Activated effector memory CD4-positive, alpha-beta T cell treated with Interleukin-2 at 50 U/mL for 16 hours (primary cell): ENCODE measurements at places on chromosomes 4 and X.

- no peak for DNase-seq
These were observed 9.1 kb upstream of the USO1 start for GRCh38 chr4:75715105-75715799.

DNA sequence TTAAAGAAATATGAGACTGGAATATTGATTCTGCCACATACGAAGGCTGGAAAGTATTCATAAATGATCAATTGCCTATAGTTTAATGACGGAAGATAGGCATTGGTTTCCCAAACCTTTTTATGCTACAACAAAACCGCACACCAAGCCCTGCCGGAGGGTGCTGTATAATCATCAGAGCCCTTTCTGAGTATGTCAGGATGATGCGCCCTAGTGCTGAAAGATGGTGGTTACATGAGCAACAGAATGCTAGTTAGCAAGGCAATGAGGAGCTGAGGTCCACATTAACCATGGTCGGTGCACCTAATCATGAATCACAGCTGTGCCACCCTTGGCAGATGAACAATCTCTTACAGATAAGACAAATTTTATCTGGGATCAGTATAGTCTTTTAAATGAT lies 491.1 kb downstream of the PACRGL start:
- no peak for DNase-seq

DNA sequence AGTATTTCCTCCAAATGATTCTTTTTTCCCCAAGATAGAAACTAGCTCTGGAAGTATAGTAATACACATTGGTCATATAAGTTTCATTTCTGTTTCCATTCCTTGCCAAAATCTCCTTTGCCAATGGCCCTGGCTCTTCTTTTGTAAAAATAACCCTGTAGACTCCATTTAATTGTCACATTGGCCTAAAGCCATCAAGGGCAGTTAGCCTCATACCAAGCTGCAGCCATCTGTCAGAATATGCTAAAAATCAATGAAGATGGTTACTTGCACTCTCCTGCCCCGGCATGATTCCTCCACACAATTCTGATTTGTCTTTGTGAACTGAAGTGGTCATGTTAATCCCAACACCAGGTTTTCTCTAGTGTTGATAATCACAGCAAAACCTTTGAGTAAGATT lies 380.5 kb downstream of the SH2D1A start:
- DNase-seq, result no peak

DNA sequence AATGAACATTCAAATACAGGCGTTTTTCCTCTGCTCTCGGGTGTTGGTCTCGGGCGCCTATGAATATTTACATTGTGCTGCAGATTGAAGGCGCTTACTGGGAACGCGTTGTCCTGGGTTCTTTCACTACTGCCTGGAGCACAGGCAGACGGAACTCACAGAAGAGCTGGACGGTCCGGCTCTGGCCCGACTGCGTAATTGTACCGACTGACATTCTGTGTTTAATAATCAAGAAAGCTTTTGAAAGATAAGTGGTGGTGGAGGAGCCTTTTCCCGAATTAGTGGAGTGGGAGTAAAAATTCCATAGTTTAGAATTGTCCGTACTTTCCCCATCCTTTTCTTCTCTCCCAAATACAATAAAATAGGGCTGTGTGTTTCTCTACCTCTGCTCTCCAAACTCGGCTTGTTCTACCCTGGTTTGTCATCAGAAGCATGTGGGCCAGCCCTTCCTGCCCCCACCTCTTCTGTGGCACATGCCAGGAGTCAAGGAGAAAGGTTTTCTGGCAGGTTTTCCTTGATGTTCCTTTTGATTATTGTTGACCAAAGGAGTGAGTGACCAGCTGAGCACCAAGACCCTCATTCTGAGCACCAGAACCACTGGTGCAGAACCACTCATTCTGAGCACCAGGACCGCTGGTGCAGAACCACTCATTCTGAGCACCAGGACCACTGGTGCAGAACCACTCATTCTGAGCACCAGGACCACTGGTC lies 2.3 kb downstream of the FHDC1 start:
- no peak for DNase-seq

DNA sequence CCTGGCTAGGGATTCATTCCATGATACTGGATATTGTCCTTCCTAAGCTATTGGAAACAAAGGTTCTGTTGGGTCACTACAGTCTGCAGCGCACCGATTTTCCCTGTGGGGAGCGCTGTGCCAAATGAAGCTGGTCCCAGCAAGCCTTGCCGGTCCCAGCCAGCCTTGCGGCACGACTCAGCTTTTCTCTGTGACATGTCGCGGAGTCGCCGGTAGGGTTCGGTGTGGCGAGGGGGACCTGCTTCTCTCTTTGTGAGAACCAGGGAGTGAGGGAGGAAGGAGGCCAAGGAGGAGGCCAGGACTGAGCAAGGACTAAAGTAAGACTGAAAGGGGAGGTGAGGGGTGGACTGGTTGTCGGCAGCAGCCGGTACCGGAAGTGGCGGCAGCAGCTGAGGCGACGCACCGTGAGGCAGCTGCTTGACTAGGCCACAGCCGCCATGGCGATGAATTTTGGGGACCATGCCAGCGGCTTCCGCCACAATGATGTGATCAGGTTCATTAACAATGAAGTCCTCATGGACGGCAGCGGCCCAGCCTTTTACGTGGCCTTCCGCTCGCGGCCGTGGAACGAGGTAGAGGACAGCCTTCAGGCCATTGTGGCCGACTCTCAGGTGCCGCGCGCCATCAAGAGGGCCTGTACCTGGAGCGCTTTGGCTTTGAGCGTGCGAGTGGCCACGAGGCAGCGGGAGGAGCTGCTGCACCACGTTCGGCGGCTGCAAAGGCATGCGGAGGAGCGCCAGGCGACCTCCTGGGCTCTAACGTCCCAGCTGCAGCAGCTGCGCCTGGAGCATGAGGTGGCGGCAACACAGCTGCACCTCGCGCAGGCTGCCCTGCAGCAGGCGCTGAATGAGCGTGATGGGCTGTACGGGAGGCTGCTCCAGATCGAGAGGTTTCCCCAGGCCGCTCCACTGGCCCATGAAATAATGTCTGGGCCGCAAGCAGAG lies at the start of gene TEX13D:
Gene TEX13D (plus strand): TSS at position 180 of the 944 bp plus-strand sequence. CDS start 258 bp downstream, at position 438.
- DNase-seq, result no peak

DNA sequence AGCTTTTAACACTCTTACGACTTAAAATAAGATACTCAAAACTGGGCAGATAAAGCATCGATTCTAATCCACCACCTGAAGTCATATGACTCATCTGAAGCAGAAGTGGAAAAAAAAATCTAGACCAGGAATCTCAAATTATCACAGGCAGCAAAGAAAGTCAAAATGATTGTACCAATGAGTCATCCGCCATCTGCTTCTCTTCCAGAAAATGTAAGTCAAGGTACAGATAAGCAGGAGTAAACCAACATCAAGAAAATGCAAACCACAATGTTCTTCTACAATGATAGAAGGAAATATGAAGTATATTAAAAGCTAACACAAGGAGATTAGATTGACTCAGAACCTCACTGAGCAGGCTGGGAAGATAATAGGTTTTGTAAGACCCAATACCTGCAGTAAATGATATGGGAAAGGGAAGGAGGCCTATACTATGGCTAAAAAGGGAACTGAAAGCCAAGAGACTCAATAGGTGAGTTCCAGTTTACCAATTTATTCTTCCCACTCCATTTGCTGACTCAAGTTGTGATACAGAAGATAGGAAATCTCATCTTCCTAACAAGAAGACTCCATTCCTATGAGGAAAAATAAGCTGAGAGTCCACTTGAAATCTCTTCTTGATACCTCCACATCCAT lies 88.4 kb upstream of the TET2 start:
- DNase-seq, result no peak

GRCh38 chr4:13452927-13453579 lies 31.1 kb downstream of the RAB28 start:
- no peak for DNase-seq

DNA sequence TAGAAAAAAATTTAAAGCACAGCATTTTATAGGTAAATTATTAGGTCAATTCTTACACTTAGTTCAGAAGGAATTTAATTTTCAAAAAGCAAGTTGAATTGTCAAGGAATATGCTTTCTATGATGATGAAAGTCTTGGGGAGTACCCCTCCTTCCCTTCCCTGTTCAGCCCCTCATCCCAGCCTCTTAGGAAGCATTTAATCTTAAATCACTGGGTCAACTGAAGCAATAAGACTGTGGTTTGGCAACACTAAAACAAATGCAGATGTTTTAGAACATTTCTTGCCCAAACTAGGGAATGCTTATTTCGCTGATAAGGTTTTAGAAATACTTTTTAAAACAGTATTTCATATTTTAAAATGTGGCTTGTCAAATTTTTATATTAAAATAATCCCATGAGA lies 19.1 kb upstream of the ARSJ start:
- DNase-seq, result no peak

- no peak for DNase-seq
These were observed 106.2 kb upstream of the FAT1 start for GRCh38 chr4:186829740-186830449.

- DNase-seq, result no peak
These were observed 23.2 kb upstream of the ADD1 start for GRCh38 chr4:2820216-2820982.

GRCh38 chrX:45788941-45789348 lies 588.3 kb upstream of the DIPK2B start:
- no peak for DNase-seq

GRCh38 chrX:27893211-27893610 lies 85.4 kb downstream of the MAGEB10 start:
- DNase-seq, result no peak

DNA sequence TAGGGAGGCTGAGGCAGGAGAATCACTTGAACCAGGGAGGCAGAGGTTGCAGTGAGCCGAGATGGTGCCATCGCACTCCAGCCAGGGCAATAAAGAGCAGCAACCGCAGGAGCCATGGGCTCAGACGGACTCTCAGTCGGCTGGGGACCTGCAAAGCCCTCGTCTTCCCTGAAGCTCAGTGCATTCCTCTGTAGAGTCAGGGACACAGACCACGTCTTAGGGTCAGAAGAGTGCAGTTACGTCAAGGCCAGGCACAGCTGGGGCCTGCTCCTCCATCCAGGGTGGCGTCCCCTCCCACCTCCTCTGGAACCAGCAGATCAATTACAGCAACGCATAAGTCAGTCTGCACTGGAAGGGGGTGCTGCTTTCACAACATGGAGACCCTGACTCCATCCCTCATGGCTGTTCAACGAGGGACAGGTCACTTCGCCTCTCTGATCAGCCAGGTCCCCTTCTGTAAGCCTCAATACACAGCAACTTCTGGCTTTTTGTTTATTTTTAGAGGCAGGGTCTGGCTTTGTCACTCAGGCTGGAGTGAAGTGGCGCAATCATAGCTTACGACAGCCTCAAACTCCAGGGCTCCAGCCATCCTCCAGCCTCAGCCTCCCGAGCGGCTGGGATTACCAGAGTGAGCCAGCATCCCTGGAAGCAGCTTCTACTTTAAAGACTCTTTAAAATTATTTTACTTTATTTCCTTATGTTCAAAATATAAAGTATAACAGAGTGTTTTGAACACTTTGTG lies 76.4 kb downstream of the ZFYVE28 start:
- no peak for DNase-seq

DNA sequence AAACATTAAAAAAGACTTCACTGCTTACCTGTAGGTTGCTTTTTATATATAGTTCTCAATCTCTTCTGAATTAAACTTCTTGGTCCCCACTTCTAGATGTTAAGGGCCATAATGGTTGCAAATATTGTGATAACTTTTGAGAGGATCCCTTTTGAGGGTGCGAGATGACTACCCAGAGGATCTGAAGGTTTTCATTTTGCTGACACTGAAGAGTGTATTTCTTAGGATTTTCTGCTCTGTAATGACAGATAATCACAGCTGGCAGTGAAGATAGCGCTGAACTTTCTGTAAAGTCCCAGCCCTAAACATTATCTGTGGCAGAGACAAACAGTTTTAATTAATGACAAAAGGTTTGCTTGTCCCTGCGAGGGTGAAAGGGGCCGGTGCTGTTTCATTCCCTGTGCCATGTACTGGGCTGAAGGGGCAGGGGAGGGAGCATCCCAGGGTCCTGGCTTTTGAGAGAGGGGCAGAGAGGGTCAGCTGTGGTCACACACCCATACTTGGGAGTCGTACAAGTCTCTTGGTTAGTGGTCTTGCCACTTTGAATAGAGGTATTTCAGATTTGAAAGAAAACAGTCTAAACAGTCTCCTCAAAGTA lies 22.2 kb downstream of the CLCN4 start:
- DNase-seq, result no peak

DNA sequence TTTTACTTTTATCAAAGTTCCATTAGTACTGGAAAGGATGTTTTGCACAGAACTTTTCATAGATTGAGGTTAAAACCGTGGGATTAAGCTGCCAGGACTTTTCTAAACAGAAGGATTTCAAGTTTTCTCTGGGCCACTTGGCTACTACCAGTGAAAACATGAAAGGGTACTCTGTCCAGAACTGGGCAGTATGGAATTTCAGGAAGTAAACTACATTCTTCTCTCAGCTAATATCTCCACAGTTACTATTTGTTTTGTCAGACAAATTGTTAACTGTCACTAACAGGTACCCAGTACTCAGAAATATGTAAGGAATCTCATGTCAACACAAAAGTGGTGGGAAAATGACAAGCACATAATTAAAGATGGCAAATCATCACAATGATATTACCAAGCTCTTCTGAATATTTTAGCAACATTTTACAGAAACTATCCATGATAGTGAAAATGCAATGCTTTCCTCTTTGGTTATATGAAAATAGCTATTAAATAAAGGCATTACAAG lies 454.4 kb downstream of the C4orf33 start:
- DNase-seq, result no peak

DNA sequence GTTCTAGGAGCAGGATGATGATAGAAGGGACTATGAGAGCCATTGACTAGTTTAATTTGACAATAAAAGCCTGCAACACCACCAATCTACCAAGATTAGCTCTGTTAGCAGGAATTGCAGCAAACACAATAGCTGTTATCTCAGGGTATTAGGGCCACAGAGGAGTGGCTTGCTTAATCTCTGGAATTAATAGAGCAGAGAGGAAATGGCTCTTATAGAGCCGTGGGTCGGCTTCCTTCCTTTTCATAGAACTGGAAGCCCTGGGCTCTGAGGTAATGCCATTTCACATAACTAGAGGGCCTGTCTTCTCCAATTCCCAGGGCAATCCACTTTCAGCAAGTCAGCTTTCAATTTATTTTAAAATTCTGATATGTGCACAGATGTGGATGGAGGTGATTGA lies 83.0 kb downstream of the MAMLD1 start:
- no peak for DNase-seq

DNA sequence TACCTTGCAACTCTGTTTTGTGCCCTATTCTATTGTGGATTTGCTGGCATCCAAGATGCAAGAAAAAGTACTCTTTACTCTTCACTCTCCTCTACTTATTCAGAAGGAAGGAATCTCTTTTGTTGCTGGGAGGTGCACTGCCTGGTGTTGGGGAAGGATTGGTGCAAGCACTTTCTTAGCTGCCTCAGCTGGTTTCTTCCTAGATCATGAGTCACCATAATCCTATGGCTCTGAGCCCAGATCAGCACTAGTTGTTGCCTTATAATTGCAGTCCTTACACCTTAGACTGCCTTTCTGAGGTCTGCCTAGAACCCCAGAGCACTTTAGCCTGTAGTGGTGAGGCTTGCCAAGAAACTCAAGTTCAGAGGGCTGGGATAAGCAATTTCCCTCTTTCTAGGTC lies 37.0 kb upstream of the CT83 start:
- no peak for DNase-seq

GRCh38 chrX:45360571-45360970 lies 159.9 kb upstream of the DIPK2B start:
- DNase-seq, result no peak

GRCh38 chrX:40167850-40168479 lies 70.2 kb upstream of the BCOR start:
- DNase-seq, result no peak
